Amniotic stem cell (primary cell): ENCODE measurements at places on chromosomes 7 and 10.

DNA sequence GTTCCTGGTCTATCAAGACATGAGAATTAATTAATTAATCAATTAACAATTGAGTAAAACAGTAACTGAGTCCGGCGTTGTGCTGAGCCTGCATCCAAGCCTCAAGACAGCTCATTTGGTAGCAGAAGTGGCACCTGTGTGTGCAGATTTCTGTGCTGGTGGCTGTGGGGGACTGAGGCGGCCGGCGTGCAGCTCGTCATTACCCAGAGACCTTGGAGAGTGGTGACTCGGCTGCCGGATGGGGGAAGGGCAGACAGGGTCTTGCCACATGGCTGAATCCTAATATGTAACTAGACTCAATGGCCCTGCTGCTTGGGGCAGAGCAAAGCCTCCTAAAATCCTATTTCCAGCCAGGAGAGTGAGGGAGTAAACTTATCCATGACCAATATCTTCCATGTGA is 510.2 kb downstream of the TCERG1L start:
- no peak for DNase-seq

GRCh38 chr10:26797340-26797739 is 63.4 kb downstream of the ABI1 start:
- no peak for DNase-seq

DNA sequence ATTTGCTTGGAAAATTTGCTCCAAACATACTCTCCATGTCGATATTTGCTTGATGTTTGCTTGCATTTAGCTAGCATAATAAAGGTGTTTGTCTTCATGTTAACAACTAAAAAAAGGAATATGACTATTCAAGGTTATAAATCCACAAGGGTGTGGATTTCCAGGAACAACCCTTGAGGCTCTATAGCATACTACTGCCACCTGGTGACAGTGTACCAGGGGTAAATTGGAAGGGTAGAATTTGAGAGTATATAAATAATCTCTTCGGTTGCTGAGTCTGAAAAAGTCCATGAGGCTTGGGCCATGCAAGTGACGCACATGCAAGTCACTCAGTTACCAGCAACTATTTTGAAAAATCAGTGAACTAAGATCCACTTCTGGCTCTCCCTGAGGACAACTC is 68.4 kb downstream of the SLIT1 start:
- DNase-seq: no peak

- no peak for DNase-seq
Measured at GRCh38 chr7:50801907-50802306, 19.2 kb upstream of the GRB10 start.

DNA sequence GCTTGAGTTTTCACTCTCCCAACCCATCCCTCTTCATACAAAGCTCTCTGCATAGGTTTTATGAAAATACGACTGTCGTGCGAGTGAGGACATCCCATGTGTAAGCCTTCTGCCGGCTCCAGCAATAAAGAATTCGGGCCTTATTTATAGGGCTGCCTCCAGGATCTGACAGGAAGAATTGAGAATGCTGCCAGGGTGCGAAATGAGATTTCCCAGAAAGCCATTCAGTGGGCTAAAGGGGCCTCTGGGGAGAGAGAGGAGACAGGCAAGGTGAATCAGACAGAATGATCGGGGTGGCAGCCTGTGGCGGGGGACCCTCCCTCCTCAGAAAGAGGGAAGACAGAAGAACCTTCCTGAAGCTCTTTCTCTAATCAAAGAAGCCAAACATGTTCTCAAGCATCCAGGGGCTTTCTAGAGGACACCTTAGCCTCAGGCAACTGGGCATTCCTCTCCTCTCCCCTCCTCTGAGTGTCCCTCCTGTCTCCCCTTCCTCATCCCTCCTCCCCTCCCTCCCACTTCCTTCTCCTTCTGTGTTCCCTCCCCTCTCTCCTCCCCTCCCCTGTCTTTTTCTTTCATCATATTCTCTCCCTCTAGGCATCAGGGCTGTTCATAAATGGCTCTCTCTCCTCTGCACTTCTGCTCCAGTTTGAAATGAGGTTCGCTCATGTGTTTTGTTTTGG is 410.9 kb downstream of the TYW1 start:
- DNase-seq: no peak
